ENCODE measurements at places on chromosomes 7 and 10. TPM values are rescaled to one million over a fixed set of nuclear protein-coding genes. Genes with fewer than 3 reads are reported as not detected.

Gene VPS50
- 21.3 TPM for total RNA-seq

Gene LIPK
- not detected for total RNA-seq

Gene CPEB3
- 2.3 TPM for total RNA-seq

Gene SLC26A3
- total RNA-seq, result not detected

Gene TMEM270
- not detected for total RNA-seq

Gene CYP26C1
- total RNA-seq, result 0.05 TPM

Gene GGCT
- total RNA-seq, result 34.2 TPM

Gene MLXIPL
- not detected for total RNA-seq

Gene TRPV5
- not detected for total RNA-seq

Gene CALML3
- not detected for total RNA-seq

Gene CALML5
- not detected for total RNA-seq

Gene PPP1R17
- total RNA-seq, result not detected

Gene IGF2BP3
- total RNA-seq, result 0.41 TPM

Gene KLF14
- not detected for total RNA-seq

Gene GNAT3
- total RNA-seq, result not detected

Gene TMEM196
- total RNA-seq, result not detected

Gene AEBP1
- 6.0 TPM for total RNA-seq

Gene IKZF1
- total RNA-seq, result 372 TPM

Gene GIMAP4
- 368 TPM for total RNA-seq

Gene EDRF1
- 35.8 TPM for total RNA-seq

Gene FAM131B
- 0.48 TPM for total RNA-seq

Gene ADAM8
- 91.0 TPM for total RNA-seq

Gene HOXA6
- not detected for total RNA-seq

Gene SKAP2
- total RNA-seq, result 2.8 TPM

Gene CRPPA
- total RNA-seq, result 0.99 TPM

Gene EN2
- not detected for total RNA-seq

Gene C10orf105
- total RNA-seq, result 0.55 TPM

Gene DYNC1I1
- total RNA-seq, result not detected

Gene SLC13A1
- not detected for total RNA-seq

Gene GRIFIN
- not detected for total RNA-seq

Gene ARMC3
- not detected for total RNA-seq

Gene KCP
- total RNA-seq, result 0.08 TPM

Gene BNIP3
- 78.5 TPM for total RNA-seq
